ENCODE measurements at places on chromosomes 1 and 21.

DNA sequence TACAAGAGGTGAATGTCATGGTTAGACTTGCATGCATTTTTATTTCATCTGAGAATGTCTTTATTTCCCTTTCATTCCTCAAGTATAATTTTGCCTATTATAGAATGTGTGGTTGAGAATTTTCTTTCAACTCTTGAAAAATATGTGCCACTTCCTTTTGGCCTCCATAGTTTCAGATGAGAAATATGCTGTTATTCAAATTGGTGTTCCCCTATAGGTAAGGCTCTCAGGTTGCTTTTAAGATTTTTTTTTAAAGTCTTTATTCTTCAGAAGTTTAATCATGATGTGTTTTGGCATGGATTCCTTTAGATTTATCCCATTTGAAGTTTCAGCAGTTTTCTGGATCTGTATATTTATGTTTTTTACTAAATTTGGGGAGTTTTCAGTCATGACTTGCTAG lies 2.1 kb downstream of the MROH7 start:
- DNase-seq: no peak

GRCh38 chr1:59477286-59477685 lies 180.4 kb downstream of the FGGY start:
- DNase-seq: no peak

GRCh38 chr1:76074321-76075187 lies at the start of gene ST6GALNAC3:
Gene ST6GALNAC3 (plus strand): TSS chr1:76074746.
- DNase-seq: peak; percentile 64

GRCh38 chr1:59361766-59362165 lies 64.9 kb downstream of the FGGY start:
- DNase-seq: no peak

DNA sequence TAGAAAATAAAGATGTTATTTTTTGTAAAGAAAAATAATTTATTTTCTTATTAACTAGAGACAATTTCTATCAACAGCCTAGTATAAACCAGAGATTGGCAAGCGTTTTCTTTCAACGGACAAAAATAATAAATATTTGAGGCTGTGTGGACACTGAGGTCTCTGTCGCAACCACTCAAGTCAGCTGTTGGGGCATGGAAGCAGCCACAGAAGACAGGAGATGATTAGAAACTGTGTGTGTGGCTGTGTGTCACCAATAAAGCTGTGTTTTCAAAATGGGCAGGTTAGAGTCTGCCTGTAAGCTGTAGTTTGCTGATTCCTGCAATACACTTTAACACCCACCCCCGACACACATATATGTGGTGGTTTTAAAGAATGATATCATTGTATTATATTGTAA lies 200.6 kb upstream of the HMCN1 start:
- no peak for DNase-seq

GRCh38 chr1:93907718-93908117 lies 1.5 kb downstream of the GCLM start:
- DNase-seq: no peak

DNA sequence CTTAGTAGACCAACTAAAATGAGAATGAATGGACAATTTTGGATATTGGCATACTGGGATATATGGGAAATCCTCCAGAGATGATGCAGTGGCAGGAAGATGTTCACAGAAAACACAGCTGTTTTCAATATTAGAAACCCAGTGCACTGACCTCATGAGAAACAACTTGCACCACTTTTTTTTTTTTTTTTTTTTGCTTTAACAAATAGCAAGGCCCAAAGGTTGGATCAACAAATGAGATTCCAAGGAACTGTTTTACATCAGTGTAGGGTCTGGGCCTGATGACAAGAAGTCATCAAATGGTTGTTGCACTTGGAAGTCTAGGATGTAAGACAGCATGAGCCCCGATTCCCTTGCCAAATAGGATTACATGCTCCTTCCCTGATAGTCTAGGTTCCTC lies 110.7 kb downstream of the SLC25A24 start:
- no peak for DNase-seq

DNA sequence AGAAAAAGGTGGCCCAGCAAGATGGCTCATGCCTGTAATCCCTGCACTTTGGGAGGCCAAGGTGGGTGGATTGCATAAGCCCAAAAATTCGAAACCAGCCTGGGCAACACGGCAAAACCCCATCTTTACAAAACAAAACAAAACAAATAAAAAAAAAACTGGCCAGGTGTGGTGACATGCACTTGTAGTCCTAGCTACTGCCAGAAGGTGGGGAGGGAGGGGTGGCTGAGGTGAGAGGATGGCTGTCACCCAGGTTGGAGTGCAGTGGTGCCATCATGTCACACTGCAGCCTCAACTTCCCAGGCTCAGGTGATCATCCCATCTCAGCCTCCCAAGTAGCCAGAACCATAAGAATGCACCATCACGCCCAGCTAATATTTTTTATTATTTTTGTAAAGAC lies 22.8 kb downstream of the RERE start:
- no peak for DNase-seq

DNA sequence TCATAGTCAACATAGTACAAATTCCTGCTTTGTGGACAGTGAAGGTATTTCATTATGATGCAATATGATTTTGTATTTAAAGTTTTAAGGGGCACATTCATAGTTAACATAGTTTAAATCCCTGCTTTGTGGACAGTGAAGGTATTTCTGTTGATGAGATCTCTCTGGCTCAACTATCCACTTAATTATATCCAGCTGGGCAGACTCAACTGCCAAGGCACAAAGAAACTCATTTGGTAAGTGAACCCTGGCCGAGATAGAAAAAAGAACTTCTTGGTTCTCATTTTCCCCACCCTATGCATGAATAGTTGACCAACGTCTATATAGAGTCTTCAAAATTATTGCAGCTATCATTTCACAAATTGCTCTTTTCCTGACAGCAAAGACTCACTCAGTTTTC lies 1194.6 kb downstream of the NCAM2 start:
- DNase-seq: no peak

GRCh38 chr21:44532712-44533111 lies 7.3 kb downstream of the KRTAP10-1 start:
- no peak for DNase-seq

GRCh38 chr1:154943649-154944400 lies 7.3 kb upstream of the PMVK start:
- no peak for DNase-seq

GRCh38 chr21:32520875-32521735 lies 64.2 kb downstream of the TCP10L start:
- DNase-seq: peak; percentile 60

GRCh38 chr1:47906009-47906432 lies 91.2 kb downstream of the TRABD2B start:
- no peak for DNase-seq

GRCh38 chr1:113265196-113265595 lies 125.1 kb upstream of the MAGI3 start:
- no peak for DNase-seq

GRCh38 chr21:29677326-29677725 lies 262.5 kb downstream of the GRIK1 start:
- no peak for DNase-seq

DNA sequence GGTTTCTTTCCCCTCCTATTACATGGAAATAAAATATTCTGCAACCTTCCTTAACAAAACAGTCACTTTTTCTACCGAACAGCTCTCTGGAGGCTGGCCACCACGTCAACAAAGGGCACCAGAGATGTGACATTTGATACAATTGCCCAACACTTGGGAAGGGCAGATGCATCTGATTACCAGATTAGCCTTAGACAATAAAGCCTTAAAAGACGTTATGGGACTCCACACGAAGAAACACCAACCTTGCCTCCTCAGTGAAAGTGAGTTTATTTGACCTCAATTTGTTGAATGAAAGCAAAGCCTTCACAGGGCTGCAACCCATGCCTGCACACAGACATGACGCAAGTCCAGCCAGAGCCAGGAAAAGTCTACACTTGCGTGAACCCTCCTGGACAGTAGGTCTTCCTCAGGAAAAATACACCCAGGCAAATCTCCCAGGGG lies 136.1 kb downstream of the TGFBR3 start:
- DNase-seq: no peak

DNA sequence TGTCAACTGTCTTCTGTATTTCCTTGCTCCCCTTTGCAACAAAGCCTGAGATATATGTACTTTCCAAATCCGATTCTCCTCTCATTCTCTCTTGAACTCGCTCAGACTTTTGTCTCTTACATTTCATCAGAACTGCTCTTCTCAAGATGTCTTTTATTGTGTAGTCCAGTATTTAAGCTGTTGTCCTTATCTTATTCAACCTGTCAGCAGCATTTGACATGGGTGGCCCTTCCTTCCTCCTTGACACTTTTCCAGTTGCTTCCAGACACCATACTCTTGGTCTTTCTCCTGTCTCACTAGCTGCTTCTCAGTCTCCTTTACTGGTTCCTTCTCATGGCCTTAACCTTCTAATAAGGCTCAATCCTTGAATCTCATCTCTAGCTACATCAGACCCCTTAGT lies 47.0 kb downstream of the TSNAX start:
- no peak for DNase-seq

GRCh38 chr1:41783189-41783639 lies 135.5 kb downstream of the HIVEP3 start:
- DNase-seq: no peak

DNA sequence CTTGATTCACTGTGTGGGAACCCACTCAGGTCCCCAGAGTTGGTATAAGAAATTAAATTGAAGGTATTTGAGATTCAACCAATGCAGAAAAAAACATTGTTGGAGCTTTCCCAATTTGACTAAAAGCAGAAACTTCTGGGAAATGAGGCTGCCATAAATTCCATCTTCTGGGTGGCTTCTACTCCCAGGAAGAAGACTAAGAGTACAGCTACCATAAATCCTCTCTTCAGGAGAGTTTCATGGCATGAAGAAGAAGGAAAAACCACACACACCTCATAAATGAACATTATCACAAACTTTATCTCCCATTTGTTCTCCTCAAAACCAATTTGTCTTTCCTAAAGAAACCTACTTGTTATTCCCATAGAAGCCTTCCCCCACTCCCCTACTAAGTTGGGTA lies 283.9 kb downstream of the DPYD start:
- no peak for DNase-seq

DNA sequence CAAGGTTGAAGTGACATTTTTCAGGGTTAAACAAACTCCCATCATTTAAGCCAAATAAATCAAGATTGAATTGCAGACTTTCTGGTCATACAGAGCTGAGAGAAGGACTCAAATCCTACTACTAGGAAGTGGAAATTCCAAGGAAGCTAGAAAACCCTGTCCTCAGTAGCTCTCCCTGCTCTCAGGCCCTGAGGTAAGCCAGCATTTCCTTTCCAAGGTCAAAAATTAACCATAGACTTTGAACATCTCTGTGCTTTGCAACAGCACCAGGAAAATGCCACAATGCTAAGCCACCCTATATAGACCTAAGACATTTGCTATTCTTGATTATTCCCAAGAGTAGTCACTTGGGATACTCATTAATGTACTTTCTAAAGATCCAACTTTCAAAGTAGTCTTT lies 45.1 kb downstream of the LUZP1 start:
- DNase-seq: no peak

DNA sequence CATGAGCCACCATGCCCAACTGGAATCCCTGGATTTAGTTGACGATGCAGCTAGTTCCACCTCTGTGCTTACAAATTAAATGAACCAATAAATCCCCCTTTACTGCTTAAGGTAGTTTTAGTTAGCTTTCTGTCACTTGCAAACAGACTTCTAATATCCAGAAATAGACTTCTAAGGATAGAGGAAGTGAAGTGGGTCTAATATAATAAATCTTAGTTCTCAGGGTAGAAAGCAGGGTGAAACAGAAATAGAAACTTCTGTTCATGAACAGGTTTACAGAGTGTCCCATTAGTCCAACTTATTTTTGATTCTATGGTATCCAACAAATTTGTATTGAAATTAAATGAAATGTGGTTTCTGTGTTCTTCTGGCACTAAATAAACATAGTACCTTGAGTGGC lies 20.1 kb downstream of the BCAS2 start:
- no peak for DNase-seq

DNA sequence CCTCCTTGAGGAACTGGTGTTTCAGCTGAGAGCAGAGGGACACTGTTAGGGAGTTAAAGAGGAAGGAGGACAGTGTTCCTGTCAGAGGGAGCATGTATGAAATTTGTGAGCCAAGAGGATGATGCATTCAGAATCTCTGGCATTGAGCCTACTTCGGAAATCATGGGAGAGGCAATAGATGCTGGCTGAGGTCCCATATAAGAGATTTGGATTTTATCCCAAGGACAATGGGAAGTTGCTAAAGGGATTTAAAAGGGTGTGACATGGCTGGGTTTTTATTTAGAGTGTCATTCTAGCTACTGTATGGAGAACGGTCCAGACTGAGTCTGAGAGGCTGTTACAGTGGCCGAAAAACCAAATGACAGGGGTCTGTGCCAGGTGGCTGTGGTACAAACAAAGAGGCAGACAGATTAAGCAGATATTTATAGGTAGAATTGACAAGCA lies 403.2 kb upstream of the B3GALT2 start:
- DNase-seq: no peak
